GM04503 (cell line): ENCODE measurements at places on chromosomes 16 and 17.
A peak's percentile ranks its signal among the peaks of the same experiment; 100 is the strongest.

DNA sequence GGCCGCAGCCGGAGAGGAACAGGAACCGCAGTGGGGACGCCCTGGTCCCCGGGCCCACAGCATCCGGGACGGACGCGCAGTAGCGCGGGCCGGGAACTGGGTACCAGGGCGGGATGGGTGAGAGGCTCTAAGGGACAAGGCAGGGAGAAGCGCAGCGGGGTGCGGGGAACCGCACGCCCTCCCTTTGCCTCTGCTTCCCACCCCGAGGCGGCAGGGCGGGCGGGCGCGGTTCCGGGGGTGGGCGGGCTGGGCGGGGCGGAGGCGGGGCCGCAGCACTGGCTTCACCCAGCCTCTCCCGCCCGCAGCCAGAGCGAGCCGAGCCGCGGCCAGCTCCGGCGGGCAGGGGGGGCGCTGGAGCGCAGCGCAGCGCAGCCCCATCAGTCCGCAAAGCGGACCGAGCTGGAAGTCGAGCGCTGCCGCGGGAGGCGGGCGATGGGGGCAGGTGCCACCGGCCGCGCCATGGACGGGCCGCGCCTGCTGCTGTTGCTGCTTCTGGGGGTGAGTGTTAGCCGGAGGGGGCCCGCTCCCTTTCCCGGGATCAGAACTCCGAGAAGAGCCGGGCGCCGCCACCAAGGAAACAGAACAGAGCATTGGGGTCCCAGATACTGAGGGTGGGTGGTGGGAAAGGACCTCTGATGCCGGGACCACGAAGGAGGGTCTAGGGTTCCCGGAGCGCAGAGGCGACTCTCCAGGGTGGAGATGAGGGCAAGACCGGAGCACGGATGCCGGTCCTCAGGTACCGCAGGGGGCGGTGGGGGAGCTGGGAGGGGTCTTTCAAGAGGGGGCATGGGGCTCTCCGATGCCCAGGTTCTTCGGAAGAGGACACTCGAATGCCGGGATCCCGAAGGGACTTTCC lies at the start of gene NGFR:
Gene NGFR (plus strand): TSS at position 308 of the 856 bp plus-strand sequence. CDS start 125 bp downstream, at position 433.
- no peak for DNase-seq

DNA sequence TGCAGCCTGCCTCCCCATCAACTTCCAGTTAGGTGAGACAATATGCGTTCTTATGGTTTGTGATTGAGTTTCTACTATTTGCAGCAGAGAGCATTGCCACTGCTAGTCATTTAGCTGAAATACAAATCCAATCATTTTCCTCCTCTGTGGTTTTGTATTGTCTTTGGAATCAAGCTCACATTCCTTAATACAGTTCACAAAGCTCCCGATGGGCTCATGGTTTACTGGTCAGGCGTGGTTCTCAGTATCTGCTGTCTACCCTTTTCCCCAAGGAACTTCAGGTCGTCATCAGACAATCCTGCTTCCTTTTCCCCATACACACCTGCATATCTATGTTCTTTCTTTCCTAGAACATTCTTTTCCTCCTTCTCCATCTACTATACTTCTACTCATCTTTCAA lies 69.6 kb upstream of the GAS7 start:
- no peak for DNase-seq

DNA sequence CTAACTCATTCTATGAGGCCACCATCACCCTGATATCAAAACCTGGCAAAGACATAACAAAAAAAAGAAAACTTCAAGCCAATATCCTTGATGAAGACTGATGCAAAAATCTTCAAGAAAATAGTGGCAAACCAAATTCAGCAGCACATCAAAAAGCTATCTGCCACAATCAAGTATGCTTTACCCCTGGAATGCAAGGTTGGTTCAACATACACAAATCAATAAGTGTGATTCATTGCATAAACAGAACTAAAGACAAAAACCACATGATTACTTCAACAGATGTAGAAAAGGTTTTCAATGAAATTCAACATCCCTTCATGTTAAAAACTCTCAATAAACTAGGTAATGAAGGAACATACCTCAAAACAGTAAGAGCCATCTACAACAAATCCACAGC lies 48.4 kb downstream of the CMC2 start:
- no peak for DNase-seq

GRCh38 chr16:87582216-87582965 lies 19.9 kb upstream of the JPH3 start:
- peak; percentile 59 for DNase-seq

- DNase-seq: no peak
Measured at GRCh38 chr17:76383546-76384221, 725 bp upstream of the SPHK1 start.

DNA sequence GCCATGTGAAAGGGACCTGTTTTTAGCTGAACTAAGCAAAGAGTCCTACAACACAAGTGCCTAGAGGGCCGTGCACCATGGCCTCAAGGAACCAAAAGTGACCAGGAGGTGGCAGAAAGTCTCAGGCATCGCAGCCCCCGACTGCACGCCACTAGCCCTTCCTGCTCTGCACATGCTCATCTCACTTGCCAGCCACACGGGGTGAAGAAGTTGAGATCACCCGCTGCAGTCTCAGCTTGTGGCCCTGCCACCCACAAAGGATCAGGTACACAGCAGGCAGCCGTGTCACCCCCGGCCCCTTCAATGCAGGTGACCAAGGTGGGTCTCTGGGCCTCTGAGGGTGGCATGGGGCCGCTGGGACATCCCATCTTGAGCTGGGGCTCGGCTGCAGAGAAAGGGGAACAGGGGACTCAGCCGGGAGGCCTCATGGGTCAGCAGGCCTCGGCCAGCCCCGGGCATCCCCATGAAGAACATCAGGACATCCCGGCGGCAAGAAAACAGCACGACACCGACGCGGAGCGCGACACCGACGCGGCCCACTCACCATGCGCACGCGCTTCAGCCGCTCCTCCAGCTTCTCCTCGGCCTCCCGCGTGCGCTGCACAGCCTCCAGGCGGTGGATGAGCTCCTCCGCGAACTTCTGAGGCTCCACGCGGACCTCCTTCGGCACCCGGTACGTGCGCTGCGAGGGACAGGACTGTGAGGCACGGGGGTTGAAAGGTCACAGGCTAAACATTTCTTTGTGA lies 21.0 kb downstream of the PDIA2 start:
- no peak for DNase-seq

DNA sequence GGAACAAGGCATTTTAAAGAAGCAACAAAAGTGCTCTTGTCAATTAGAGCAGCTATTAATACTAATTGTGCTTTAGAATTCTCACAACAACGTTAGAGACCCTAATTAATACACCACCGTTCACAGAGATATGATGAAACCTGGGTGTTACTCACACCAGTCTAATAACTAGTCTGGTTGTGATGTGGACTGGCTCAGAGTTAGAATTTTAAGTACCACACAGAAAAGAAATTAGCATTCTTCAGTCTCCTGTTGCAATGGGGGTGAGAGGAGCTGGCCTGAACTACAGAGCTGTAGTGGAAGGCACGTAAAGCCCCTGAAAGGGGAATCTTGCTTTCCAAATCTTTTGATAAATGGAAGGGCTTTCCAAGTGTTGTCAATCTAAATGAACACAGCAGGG lies 240.8 kb upstream of the TOX3 start:
- DNase-seq: no peak

DNA sequence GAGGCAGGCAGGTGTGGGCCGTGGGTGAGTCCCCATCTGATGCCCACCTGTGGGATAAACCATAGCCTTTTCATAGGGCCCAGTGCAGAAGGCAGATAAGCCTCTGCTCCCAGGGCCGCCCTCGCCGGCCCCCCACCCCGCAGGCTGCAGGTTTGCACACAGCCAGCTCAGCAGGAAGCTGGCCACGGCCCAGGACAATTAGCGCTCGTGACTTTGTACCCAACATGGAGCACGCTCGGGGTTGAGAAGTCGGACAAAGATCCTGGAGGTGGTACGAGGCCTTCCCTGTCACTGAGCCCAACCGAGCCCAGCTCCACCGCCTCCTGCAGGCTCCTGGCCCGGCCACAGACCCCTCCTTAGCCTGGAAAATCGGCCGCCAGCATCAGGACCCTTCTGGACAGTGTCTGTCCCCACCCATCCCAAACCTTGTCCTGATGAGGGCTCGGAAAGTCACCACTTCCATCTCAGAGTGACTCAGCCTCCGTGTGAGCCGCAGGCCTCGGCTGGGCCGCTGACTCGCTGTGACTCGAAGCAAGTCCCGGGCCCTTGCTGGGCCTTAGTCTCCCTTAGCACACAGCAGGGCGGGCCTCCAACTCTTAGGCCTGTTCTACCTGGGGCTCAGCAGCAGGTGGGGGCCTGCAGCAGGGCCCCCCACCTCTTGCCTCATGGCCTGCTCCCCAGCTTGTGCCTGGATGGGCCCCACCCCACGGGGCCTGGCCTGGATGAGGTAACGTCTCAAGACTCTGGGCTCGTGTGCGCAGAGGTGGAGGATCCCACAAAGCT lies 22.7 kb downstream of the FAM83G start:
- DNase-seq: no peak

DNA sequence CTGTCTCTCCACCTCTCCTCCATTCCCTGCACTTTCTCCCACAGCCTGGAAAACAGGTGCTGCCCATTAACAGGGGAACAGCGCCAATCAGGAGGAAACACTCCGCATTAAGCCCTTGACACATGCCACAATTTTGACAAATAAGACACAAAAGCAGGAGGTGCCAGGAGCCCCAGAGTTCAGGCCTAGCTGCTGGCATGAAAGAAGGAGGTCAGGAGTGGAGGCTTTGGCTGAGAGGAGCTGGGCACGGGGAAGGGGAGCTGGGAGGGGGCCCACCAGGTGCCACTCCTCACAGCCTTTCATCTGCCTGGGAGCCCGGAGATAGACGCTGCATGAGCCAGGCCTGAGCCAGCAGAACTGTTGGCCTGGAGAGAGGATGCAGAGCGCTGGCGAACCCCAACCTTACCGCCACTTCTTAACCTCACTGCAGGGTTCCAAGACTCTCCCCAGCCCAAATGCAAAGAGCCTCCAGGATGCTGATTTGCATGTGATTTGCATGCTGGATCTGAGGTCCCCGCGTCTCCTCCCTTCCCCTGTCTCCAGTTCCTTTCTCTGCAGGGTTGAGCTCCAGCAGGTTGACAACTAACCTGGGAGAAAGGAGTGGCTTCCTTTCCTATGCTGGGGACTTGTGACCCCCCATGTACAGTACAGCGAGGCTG lies 139.8 kb upstream of the SDK2 start:
- no peak for DNase-seq

DNA sequence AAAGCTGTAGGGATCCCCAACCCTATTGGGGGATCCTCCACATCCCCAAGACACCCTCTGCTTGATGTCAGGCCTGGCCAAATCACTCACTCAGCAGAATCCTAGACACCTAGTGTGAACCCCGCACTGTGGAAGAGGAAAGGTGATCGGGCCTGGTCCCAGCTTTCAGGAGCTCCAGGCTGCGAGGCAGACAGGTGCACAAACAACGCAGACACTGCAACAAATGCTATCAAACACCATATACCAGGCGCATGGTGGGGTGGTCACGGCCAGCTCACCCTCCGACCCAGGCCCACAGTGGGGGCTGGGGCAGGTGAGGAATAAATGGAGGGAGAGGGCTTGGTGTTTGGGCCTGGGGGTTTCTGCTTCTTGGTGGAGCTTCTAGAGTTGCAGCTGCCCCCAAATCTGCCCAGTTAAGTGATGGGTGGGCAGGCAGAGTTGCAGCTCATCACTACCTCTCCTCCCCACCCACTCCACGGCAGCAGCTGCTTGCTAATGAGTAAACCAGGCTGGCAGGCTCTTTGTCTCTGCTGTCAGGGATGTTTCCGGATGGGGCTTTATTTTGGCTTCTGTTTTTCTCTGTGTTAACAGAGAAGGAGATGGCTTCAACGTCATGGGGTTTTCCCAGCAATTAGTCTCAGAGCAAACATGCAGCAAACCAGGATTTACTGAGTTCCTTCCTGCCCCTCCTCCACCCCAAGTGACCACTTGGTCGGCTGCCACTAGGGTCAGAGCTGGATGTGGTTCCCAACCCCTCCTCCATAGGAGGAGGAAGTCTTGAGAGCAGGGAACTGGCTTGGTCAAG lies 46.6 kb downstream of the PECAM1 start:
- peak; percentile 30 for DNase-seq

DNA sequence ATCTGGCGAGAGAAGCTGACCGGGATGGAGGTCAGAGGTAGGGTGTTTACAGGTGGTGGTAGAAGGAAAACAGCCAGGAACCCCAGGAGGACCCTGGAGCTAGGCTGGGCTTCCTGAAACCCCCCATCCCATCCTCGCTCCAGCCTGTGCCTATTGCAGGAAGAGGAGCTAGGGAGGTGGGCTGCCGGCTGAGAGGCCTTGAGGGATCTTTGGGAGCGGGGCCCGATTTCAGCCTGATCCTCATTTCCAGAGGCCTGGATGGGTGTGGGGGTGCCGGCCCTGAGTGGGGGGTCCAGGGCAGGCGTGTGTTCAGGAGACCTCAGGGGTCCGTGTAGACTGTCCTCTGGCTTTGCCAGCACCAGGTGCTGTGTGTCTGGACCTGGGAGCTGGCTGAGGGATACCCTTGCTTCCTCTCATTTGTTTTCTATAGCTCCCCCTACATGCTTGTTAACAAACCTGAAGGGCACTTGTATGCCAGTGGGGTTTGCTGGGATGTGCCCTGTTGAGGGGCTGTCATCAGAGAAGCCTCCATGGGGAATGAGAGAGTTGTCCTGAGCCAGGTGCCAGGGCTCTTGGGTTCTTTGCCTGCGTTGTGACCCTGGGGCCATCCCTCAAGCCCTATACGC lies 18.9 kb upstream of the RAP1GAP2 start:
- DNase-seq: no peak

GRCh38 chr17:69947027-69947759 lies 127.8 kb upstream of the KCNJ16 start:
- no peak for DNase-seq

GRCh38 chr17:79192503-79193351 lies 118.1 kb downstream of the ENGASE start:
- DNase-seq: no peak

DNA sequence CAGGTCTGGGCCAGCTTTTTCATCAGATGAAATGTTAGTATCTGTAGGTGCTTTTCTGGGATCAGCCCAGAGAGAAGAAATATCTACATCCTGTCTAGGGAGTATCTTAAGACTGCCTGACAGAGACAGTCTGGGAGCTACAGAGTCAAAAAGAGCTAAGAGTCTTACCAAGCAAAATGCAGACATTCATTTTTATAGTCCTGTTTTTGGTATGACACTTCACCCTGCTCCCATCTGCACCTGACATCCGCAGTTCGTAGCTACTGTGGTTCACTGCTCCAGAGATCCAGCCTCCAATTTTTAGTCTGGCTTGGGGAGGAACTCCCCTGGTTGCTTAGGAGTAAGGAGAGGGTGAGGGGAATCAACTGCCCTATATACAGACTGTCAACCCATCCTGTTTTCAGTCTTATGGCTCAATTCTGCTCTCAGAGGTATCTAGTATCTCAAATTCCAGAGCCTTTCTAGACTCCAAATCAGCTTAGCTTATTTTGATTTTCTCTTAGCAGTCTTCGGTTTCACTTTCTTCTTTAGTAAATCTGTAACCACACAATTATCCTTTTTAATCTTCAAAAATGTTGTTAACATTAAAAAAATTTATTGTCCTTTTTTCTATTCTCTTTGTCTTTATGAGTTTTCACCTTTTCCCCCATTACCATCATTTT lies 97.8 kb downstream of the TMEM100 start:
- DNase-seq: no peak

DNA sequence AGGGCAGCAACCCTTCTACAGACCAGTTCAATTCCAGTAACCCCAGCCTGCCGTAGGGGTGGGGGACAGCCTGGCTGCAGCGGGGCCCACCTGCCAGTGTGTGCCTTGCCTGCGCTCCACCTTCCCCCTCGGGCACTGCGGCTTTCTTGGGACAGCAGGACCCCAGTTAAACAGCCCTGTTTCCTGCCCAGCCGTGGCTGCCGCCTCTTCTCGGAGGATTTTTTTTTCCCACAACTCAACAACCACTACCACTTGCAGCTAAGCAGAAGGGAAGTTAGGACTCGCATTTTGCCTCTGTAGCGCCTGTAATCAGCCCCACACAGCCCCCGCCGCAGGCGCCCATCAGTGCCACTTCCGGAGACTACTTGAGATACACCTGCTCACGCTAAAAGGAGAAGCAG lies 76.1 kb downstream of the RAI1 start:
- no peak for DNase-seq

- DNase-seq: no peak
Measured at GRCh38 chr16:4409081-4409932, 7.1 kb downstream of the CORO7 start.
